ENCODE measurements at places on chromosomes 2 and 18.

DNA sequence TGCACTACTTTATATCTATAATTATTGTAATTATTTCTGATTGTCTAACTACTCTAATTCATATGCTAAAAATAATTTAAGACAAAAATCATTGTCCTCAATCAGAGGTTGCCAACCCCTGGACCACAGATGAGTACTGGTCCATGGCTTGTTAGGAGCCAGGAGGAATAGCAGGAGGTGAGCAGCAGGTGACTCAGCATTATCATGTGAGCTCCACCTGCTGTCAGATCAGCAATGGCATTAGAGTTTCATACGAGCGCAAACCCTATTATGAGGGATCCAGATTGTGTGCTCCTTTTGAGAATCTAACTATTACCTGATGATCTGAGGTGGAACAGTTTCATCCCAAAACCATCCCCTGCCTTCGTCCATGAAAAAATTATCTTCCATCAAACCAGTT lies 1434.4 kb downstream of the LRP1B start:
- no peak for DNase-seq

GRCh38 chr2:116737951-116738350 lies 1076.5 kb upstream of the DDX18 start:
- DNase-seq: peak; percentile 54

DNA sequence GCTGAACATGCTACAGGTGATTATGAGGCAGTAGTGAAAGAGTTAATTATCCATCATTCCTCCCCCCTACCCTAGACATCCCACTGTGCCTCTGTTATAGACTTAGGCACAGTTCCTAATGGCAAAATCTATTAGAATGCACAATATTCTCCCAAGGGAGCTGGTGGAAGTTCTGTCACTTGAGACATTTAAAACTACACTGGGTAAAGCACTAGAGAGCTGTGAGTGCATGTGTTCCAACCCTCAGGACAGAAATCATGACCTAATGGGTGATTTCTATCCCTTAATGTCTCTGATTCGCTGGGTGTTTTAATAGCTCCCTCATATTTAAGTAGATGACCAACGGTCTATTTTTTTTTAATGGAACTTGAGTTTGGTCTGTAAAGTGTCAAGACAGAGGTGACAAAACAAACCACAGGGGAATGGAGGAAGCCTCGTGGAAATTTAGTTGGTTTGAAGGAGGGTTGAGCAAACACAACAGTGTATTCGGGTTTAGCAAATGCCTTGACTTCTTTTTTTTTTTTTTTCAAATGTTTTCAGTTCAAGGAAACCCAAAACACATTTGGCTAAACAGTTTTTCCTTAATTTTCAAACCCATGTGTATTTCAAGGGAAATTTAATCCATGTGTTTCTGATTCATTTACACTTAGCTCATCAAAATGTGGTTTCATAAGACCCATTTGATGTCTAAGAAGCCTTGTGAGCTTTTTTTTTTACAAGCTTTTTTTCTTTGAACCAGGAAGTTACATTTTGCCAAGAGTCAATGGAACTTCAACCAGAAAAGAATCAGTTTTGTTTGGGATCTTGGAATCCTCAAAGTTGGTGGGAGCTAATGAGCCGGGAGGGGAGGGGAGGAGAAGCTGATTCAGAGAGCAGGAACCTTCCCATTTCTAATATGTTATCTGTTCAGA lies 665.1 kb upstream of the ZEB2 start:
- DNase-seq: no peak

DNA sequence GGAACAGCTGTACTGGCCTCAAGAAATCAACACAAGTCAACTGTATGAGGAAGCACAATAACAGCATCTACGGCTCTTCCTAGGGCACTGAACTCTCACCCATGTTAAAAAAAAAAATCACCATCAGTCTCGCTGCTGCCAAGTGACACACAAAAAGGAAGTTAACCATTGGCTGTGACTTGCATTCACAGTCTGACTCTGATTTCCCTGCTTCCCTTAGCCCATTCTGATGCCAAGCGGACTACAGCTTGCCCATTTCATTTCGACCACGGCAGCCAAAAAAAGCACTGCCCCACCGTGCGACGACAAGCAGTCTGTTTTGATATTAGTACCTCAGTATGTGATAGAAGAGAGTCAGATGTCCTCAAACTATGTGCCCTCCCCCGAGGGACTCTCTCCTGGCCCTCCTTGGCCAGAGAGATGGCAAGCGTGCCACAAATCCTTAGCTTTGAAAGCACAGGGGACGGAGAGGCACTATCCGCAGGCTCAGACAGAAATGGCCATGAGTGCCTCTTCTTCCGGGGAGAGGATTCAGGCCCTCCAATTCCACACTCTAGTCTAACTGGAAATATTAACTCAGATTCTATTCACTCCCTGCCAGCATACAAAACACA lies 250.0 kb downstream of the TCF4 start:
- no peak for DNase-seq

DNA sequence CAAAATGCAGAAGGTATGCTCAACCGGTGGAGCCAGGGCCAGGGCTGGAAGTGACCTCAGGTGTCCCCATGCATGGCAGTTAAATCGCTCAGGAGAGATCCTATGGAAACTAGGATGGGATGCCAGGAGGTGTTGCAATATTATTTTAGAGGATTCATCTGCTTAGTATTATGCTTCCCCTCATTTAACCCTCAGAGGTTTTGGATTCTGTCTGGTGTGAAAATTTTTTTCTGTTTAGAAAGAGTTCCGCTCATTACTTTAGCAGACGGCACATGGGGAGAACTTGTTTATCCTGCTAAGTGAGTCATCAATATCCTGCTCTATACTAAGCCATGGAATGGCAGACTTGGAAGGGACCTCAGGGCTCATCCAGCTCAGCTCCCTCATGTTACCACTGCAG lies 42.5 kb downstream of the TRIB2 start:
- no peak for DNase-seq

DNA sequence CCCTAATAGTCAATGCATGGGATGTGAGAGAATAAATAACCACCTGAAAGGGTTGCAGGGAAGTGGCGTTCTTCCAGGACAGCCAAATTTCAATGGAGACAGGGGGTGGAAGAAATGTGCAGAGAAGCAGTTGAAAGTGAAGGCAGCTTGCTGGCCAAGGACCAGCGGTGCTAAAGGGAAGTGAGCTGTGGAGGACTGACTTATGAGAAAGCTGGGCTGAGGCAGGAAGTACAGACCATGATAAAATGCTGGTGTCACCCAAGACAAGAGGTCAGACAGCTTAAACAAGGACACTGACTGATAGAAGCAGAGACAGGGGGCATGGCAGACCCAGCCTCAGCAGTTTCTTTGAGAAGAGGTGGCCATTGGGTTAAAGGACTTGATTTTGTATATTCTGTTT lies 106.7 kb downstream of the DTNB start:
- DNase-seq: no peak

DNA sequence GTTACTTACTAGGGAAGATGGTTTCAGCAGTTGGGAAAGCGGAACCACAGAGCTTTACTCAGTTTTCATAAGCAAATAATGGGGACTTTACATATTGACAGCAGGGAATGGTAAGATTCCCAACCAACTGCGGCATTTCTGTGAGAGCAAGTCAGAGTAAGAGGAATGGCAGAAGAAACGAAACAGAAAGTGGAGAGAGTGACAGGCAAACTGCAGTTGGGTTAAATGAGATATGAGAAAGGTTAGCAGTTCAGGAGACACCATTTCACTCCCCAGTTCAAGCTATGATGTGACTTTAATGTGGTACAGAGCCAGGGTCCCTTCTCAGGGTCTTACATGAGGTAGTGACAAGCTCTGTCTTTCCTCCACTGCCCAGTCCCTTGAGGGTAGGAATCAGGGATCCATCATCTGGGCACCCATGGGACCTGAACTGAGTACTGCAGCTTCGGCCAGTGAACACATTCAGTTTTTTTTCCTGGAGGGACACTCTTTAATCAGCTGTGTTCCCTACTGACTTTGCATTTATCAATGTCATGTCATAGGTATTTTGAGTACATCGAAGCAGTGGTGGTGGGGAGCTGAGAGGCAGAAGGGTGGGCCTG lies 33.0 kb upstream of the GREB1 start:
- no peak for DNase-seq

- DNase-seq: no peak
Observed at GRCh38 chr18:37702841-37703240, 137.2 kb upstream of the CELF4 start.

- no peak for DNase-seq
Observed at GRCh38 chr2:223008162-223008561, 43.8 kb upstream of the KCNE4 start.

DNA sequence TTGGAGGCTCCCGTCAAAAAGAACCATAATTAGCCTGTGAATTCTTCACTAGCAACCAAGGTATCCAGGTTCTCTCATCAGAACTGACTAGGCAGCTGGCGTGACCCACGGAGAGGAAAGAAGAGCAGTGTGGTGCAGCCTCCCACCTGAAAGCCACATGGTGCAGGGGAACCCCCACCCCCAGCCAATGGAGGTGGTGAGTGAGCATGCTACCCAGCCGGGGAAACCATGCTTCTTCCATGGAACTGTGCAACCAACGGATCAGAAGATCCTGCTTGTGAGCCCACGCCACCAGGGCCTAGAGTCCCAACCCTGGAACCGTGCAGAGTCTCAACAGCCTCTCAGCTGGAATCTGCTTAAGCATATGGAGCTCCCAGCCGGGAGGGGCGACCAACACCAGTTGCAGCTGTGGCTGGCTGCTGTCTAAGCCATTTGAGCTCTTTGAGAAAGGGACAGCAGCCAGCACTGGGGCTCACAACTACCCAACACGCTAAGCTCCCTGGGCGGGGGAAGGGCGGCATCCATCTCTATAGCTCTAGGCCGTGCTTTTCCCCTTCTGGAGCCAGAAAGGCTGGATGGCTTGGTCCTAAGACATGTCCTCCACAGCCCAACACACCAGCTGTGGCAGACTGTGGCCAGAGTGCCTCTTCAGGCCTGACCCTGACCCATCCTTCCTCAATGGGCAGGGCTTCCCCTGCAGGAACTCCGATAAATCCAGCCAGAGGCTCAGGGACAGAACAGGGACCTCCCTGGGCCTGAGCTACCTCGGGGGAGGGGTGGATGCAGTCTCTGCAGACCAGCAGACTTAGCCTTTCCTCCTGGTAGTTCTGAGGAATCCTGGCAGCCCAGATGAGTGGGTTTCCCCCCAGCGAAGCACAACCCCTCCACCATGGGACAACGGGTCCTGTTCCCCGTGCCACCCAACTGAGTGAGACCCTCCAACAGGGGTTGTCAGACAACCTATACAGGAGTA lies 151.4 kb upstream of the NXPH2 start:
- no peak for DNase-seq

GRCh38 chr18:43367895-43368294 lies 90.6 kb upstream of the SYT4 start:
- no peak for DNase-seq

DNA sequence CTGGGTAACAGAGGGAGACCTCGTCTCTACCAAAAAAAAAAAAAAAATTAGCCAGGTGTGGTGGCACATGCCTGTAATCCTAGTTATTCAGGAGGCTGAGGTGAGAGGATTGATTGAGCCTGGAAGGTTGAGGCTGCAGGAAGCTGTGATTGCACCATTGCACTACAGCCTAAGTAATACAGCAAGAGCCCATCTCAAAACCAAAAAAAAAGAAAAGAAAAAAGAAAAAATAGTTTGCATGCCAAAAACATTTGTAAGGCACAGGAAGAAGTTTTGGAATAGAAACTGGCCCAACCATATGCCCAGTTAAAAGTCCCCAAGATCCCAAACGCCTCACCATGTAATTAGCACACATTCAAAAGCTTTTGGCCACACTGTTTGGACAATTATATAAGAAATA lies 13.4 kb upstream of the ACOXL start:
- DNase-seq: no peak

GRCh38 chr18:80147037-80147417 lies 38.0 kb downstream of the ADNP2 start:
- no peak for DNase-seq

All from glomerular endothelial cell (primary cell).